LoVo (cell line): ENCODE measurements at places on chromosomes 6 and 20.

GRCh38 chr6:148128014-148128730, 214.5 kb upstream of the SASH1 start:
- no peak for DNase-seq

GRCh38 chr20:11728937-11729336, 188.8 kb upstream of the BTBD3 start:
- no peak for DNase-seq

- DNase-seq, result no peak
Measured at GRCh38 chr20:63053432-63054102, 46.8 kb upstream of the BHLHE23 start.

DNA sequence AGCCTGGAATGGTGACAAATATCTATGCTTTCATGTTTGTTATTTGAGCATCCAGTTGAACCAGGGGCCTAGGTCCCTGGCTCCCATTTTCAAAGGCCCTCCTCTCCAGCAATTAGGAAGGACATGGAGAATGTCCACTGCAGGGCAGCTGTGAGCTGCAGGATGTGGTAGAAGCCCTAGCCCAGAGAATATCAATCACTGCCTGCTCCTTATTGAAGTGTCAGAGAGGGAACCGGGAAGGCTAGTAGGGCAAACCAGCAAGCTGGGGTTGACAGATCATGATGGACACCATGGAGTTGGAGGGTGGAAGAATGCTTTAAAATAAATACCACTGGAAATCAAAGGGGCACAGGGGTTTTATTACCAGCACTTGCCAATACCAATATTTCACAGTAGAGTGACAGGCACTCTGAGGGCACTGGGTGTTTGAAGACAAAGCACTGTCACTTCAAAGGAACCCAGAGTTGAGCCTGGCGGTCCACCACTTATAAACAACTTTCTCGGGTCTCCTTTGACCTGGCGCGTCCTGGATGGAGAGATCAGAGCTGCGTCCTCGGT, 47.7 kb downstream of the ZNF831 start:
- DNase-seq, result no peak

GRCh38 chr20:61628901-61629601, 377.0 kb downstream of the CDH4 start:
- no peak for DNase-seq

GRCh38 chr6:137430954-137431353, 63.2 kb downstream of the OLIG3 start:
- no peak for DNase-seq

GRCh38 chr6:88683734-88684133, 279.7 kb downstream of the RNGTT start:
- no peak for DNase-seq

- DNase-seq, result no peak
Measured at GRCh38 chr6:166763606-166764472, 136.8 kb upstream of the RPS6KA2 start.

GRCh38 chr6:113713665-113714064, 143.5 kb upstream of the MARCKS start:
- no peak for DNase-seq

DNA sequence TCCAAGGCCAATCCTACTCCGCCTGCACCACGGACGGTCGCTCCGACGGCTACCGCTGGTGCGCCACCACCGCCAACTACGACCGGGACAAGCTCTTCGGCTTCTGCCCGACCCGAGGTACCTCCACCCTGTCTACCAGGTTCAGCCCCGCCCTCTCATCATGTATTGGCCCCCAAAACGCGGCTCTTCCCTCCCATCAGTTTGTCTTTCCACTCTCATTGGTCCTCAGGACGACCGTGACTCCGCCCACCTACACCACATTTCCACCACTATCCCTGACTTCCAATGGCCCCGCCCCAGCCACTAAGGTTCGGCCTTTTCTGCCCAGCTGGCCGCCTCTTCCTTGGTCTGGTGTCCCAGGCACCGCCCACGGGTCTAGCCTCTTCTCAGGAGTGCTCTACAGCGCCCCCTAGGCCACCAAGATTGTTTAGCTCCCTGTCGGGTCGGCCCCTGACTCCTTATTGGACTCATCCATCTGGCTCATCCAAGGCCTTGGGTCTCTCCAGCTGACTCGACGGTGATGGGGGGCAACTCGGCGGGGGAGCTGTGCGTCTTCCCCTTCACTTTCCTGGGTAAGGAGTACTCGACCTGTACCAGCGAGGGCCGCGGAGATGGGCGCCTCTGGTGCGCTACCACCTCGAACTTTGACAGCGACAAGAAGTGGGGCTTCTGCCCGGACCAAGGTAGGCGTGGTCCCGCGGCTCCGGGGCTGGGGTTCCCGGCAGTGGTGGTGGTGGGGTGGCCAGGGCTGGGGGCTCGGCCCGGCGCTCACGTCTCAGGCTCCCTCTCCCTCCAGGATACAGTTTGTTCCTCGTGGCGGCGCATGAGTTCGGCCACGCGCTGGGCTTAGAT, 3.1 kb downstream of the MMP9 start:
- no peak for DNase-seq

- DNase-seq, result no peak
Measured at GRCh38 chr20:34880215-34880850, 3.9 kb downstream of the ACSS2 start.

DNA sequence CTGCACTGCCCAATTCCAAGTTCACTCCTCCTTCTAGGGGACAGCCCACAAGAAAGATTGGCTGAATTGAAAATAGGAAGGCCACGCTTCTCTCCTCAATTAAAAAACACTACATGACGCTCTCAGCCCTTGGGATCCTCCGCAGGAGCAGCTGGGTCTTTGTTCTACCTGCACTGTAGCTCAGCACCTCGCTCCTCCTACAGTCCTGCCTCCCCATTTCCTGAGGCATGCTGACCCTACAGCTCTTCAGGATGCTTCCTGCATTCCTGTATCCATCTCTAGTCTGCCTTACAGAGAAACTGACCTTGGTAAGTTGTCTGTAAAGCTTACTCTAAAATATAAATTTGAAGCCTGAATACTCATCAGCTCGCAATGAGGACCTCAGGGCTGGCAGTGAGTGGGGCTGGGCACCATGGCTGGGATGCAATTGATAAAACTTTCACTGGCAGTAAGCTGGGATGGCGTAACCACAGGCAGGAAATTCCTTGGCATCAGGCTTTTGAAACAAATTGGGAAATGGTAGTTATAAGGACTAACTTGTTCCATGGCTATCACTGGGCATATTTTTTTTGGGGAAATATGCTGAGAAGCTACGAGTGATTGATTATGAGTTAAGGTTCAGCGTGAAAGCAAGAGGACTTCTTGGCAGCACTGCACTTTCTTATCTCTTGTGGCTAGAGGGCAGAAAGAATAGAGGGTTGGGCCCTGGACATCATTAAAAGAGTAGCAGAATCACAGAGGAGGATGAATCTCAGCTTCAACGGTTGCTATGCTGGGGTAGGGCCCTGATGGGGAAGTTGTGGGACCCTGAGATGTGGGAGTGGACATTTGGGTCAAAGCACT, 11.7 kb upstream of the SIRPB1 start:
- DNase-seq, result no peak

DNA sequence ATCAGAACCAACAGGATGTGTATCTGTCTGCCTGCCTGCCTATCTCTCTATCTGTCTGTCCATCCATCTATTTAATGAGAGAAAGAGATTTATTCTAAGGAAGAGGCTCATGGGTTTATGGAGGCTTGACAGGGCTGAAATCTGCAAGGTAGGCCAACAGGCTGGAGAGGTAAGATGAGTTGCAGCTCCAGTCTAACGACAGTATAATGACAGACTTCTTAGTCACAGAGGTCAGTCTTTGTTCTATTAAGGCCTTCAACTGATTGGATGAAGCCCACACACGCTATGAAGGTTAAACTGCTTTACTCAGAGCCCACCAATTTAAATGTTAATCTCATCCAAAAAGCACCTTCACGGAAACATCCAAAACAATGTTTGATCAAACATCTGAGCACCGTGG, 100.3 kb upstream of the ENPP5 start:
- DNase-seq, result no peak

GRCh38 chr6:13241364-13241763, 87.0 kb downstream of the TBC1D7 start:
- DNase-seq, result no peak

DNA sequence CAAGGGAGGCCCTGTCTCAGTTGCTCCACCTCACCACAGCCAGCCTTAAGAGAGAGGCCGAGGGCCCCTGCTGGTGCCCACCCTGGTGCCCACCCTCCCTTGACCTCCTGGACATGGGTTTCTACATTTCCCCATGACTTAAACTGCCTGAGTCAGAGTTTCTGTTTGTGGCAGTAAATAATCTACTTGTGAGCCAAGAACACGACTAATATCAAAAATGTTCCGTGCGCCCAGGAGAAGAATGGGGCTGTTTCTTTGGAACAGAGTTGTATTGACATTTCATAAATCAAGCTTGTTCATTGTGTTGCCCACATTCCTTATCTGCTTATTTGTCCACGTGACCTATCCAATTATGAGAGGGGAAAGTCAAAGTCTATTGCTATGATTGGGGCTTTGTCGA, 143.5 kb downstream of the ANKRD60 start:
- no peak for DNase-seq

- DNase-seq, result no peak
Measured at GRCh38 chr6:144344646-144345045, 59.5 kb downstream of the UTRN start.

DNA sequence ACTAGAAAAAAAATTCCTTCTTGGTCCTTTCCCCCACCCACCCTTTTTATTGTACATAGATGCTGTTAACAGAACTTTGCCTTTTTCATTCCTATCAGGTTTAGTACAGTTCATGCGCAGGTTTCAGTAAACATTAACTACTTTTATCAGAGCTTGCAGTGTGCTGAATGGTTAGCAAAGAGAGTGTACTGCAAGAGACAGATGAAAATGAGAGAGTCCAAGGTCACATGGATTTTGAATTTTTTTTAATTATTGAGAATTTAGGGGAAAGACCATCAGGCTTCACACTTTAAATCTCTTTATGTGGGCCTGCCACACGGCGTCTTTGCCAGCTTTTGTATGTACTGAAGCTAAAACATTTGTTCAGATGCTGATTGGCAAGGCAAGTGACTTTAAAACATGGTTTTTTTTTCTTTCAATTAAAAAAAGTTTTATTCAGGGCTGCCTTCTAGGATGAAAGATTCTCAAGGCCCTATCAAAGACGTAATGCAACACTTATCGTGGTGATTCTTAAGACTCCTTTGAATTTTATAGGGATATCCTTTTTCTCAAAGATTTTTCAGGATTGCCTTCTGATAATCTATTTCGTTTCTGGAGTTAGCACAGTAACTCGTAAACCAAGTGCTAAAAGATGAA, 32.2 kb downstream of the RREB1 start:
- DNase-seq, result peak; percentile 26

- no peak for DNase-seq
Measured at GRCh38 chr6:145112711-145113148, 622.6 kb downstream of the EPM2A start.

GRCh38 chr6:87029711-87030314, 65.1 kb downstream of the CGA start:
- DNase-seq, result peak; percentile 37

DNA sequence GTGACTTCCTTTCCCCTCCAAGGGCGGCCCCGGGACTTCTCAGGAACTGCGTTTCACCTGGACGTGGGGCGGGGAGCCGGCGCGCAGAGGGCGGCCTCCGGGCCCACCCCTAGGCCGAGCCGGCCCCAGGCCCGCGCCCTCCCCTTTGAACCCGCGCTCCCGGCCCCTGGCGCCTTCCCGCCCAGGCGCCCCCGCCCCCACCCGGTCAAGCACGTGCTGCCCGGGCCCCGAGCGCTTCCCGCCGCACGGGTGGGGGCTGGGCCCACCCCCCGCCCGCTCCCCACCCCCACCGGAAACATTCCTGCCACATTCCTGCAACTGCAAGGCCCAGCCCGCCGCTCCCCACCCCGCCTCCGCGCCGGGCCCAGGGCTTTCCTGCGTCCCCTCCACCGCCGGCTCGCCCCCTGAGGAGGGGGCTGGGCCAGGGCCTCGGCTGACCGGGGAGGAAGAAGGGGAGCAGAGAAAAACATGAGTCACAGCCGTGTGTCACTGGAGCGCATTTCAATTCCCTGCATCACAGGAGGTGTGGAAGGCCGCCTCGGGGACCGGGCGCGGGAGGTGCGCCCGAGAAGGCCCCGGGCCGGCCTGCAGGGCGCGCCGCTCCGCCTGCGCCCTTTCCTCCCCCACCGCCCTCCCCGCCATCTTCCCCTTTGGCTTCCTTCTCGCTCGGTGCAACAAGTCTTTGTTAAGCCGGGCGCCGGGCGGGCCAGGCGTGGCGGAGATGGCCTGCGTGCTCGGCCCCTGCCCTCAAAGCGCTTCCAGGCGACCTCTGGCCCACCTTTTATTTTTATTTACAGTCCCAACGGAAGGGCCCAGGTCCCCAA, 1.2 kb upstream of the HMGA1 start:
- DNase-seq, result no peak
